ENCODE measurements at places on chromosomes 6 and 20. TPM values are rescaled to one million over a fixed set of nuclear protein-coding genes. Genes with fewer than 3 reads are reported as not detected.

DNA sequence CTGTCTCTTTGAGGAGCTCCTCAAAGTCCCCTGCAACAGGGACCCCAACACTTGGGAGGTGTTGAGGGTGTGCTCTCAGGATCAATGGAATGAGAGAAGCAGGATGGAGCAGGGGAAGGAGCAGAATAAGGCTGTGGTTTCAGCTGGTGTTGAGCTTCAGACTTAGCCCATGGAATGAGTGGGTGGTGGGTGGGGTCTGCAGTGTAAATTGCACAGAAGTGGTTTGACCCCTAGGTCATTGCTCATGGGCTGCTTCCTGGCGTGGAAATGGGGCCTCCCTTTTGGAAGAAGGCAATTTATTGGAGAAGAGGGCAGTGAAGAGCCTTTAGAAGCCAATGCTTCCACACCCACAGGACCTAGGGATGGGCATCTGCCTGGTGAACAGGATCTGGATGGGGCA, 37.0 kb upstream of the KCNG1 start:
- no peak for DNase-seq

DNA sequence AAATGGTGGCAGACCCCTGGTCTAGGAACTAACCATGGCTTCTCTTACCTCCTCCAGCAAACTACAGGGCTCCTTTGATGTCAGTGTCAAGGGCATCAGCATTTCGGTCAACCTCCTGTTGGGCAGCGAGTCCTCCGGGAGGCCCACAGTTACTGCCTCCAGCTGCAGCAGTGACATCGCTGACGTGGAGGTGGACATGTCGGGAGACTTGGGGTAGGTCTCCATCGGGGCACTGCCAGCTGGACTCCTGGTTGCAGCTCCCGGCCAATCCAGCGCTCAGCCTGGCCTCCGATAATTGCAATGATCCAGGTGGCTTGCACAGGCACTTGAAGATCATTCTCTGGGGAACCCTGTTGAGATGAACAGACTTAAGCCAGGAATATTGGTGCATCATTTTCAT, 7.9 kb downstream of the LBP start:
- no peak for DNase-seq

BMP2 gene
- 6.1 TPM for total RNA-seq

DNA sequence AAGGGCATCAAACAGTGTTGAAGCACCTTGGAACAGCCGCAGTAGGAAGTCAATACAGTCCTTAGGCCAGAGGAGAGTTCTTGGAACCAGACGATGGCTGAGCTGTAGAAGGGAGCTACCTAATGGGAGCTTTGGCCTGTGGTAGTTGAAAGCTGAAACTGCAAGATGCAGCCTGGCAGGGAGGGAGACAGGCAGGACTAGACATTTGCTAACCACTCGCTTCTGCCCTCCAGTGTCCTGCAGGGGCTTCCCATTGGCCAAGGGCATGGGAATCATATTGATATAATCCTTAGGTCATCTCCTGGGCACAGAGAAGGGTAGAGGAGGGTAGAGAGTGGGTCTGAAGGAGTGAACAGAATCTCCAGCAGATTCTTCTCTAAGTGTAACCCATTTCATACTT, 60.4 kb downstream of the TPD52L1 start:
- DNase-seq, result no peak

DNA sequence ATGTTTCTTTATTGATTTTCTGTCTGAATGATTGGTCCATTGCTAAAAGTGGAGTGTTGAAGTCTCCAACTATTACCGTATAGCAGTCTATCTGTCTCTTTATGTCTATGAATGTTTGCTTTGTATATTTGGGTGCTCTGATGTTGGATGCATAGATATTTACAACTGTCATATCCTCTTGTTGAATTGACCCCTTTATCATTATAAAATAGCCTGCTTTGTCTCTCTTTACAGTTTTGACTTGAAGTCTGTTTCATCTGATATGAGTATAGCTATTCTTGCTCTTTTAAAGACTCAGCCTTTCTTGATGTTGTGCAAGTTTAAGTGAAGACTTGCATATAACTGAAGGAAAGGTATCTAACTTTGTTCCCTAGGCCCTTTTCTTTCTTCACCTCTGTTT, 173.8 kb upstream of the RAB32 start:
- DNase-seq, result no peak

- no peak for DNase-seq
Measured at GRCh38 chr6:133610227-133610840, 278.6 kb upstream of the TCF21 start.

ALDH8A1 gene
- total RNA-seq, result 0.41 TPM

TTK gene
- 0.52 TPM for total RNA-seq

LTB gene
- total RNA-seq, result 0.84 TPM

LPA gene
- not detected for total RNA-seq

DNA sequence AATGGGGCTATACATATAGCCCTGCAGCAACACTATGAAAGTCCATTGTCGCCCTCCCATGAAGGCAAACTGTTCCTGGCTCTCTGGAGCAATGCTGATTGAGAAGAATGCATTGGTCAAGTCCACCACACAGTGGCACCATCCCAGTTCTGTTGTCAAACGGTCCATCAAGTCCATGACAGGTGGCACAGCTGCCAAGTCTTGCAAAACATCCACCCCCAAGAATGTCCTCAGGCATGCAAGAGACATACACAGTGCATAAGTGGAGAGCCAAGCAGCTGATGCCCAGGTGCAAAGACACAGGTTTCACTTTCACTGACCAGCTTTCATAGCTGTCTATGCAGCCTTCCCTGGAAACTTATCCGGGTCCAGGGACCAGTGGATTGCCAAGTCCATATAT, 17.5 kb downstream of the ZNF391 start:
- no peak for DNase-seq

GRCh38 chr6:156345700-156346099, 431.5 kb upstream of the ARID1B start:
- no peak for DNase-seq

GRCh38 chr6:107565165-107565723, 75.3 kb downstream of the SOBP start:
- DNase-seq, result no peak

- DNase-seq, result peak; percentile 91
Measured at GRCh38 chr6:52517502-52518278, 59.2 kb downstream of the TRAM2 start.

GRCh38 chr6:41824571-41825569, 37.4 kb downstream of the TOMM6 start:
- DNase-seq, result no peak

ARFGEF3 gene
- 2.7 TPM for total RNA-seq

KHDC1L gene
- not detected for total RNA-seq

HLA-G gene
- not detected for total RNA-seq

DNA sequence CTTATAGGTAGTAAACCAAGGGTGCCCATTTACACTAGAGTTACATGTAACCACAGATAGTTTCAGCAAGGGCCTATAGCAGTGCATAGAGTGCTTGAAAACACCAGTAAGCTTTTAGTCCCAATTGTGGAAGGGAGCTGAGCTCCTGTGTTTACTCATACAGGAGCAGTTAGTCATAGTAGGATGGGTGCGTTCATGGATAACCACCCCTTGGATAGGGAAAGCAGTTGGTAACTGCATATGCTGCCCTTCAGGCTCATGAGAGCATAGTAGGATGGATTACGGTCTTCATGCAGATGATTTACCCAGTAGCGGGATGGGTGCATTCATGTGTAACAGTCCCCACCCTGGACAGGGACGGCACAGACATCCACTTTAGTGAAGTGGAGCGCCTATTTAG, 45.1 kb downstream of the OR2B6 start:
- no peak for DNase-seq

- DNase-seq, result no peak
Measured at GRCh38 chr20:56229812-56230211, 18.7 kb upstream of the MC3R start.

PTCRA gene
- not detected for total RNA-seq

DNA sequence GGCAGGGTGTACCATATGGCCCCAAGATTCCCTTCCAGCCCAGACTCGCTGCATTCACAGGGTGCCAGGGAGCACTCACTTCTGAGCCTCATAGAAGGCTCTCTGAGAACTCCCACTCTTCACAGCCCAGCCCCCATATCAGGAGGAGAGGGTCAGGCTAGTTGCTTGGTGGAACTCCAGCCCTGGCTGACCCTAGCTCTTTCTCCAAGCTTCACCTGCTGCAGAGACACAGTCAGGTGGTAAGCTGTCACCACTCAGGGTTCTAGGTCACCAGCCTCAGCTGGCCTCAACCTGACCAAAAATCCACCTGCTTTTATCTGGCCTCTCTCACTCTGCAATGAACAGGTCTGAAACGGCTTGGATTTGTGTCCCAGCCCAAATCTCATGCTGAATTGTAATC, 162.7 kb upstream of the MLN start:
- DNase-seq, result no peak

TSHZ2 gene
- 12.6 TPM for total RNA-seq

ADGRF1 gene
- not detected for total RNA-seq

SNAP91 gene
- 0.52 TPM for total RNA-seq

- DNase-seq, result no peak
Measured at GRCh38 chr6:95519228-95520037, 57.9 kb upstream of the MANEA start.

PTK6 gene
- total RNA-seq, result 0.29 TPM

DNA sequence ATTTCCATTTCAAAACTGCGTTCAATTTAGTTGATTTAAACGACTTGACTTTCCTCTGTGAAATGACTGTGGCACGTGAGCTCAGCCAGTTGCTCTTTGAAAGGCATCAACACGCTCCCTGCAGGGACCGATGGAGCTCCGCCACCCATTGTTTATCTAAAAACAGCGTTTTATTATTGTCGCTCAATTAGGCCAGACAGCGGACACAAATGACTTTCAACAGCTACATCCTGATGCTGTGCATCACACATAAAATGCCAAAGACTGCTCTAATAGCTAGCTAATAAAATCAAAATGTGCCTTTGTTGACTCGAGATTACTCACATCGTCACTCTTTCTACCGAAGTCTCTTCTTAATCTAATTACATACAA, 332.5 kb downstream of the CD83 start:
- DNase-seq, result no peak

DNA sequence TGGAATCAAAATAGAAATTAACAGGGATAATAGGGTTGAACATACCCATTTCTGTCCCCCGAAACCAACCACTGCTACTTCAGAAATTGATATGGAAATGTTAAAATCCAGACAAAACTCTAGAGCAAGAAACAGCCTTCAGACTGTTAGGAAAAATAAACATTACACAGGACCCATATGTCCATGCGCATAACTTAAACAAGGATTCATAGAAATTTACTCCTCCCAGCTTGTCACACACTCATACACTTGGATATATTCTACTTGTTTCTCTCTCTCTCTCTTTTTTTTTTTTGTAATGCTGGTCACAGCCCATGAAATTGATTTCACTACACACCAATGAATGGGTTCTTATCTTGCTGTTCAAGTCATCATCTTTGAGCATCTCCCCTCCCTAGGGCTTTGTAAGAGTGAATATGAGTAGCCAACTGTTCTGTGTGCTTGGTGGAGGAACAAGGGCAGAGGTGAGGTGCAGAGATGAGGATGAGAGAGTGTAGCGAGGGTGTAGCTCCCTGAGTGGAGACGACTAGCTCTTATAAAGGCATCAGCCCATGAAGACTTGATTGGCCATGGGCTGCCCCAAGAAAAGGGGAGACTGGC, 61.8 kb upstream of the MLN start:
- no peak for DNase-seq

DNA sequence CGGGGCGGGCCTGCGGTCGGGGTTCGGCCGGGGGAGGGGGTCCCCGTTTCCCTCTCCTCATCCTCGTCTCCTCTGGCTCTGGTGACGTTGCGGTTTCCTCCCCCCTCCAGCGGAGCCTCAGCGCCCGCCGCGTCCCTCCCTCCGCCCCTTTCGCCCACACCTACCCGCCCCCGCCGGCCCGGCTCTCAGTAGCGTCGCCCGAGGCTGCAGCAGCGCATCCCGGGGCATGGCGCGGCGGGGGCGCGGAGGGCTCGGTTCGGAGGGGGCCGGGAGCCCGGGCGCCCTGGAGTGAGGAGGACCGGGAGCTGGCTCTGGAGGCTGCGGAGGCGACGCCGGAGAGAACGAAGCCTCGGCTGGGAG, at the start of gene DSE:
DSE (plus strand) TSS at position 188 of the 360 bp plus-strand sequence. CDS start 28,304 bp downstream, outside the sequence.
- DNase-seq, result peak; percentile 90

COX4I2 gene
- total RNA-seq, result 11.4 TPM
